Hair follicular keratinocyte (primary cell): ENCODE measurements at places on chromosomes 6 and 20. TPM values are rescaled to one million over a fixed set of nuclear protein-coding genes. Genes with fewer than 3 reads are reported as not detected.

Gene SPDEF
- total RNA-seq: 0.08 and 0.11 TPM in 2 replicates

Gene SYCP2
- 0.04 and 0.16 TPM in 2 replicates for total RNA-seq

Gene SLC17A2
- not detected in 2 replicates for total RNA-seq

Gene TRIM40
- not detected in 2 replicates for total RNA-seq

Gene COMMD7
- total RNA-seq: 20.8 and 29.9 TPM in 2 replicates

Gene NEURL2
- total RNA-seq: 1.7 and 3.4 TPM in 2 replicates

Gene CCM2L
- total RNA-seq: not detected in 2 replicates

Gene HDGFL1
- total RNA-seq: not detected in 2 replicates

Gene SPTLC3
- 8.7 and 10.9 TPM in 2 replicates for total RNA-seq

Gene FAM209B
- not detected in 2 replicates for total RNA-seq

Gene ADGRB3
- not detected in 2 replicates for total RNA-seq

Gene KIF13A
- total RNA-seq: 34.6 and 48.6 TPM in 2 replicates

Gene GNRH2
- 1.3 TPM in 1 of 2 replicates, not detected in the other for total RNA-seq

Gene WFDC12
- 0.70 TPM in 1 of 2 replicates, not detected in the other for total RNA-seq

Gene RUNX2
- 1.7 and 2.1 TPM in 2 replicates for total RNA-seq
